ELF-1 (cell line): ENCODE measurements at places on chromosomes 2 and 18.

DNA sequence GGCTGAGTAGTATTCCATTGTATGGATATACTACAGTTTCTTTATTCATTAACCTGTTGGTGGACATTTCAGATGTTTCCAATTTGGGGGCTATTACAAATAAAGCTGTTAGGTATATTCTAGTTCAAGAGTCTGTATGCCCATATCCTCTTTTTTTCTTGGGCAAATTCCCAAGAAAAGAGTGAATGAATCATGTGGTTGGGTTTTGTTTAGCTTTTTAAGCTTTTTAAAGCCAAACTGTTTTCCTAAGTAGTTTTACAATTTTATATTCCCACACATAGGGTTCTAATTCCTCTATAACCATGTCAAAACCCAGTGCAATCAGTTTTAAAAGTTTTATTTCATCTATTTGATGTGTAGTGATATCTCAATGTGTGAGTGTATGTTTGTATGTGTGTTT, 44.9 kb upstream of the BAZ2B start:
- DNase-seq = no peak

GRCh38 chr2:176653479-176654443, 384.5 kb downstream of the MTX2 start:
- peak; percentile 75 for DNase-seq

DNA sequence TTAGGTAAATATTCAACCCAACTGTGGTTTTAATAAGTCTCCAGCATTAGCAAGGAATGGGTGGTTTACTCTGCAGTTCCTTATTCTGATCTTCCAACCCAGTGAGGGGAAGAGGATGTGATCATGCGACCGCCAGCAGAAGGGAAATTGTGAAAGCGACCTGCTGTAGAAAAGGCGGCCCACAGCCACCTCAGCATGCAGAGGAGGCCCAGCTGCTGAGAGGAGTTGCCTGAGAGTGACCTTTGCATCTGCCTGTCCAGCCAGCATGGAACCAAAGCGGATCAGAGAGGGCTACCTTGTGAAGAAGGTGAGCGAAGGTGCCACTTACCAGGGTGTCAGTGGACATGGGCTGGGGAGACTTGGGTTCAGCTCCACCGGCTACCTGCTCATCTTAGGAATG, at the start of gene PLEK:
TSS of gene PLEK (plus strand) at position 196 of the 400 bp plus-strand sequence. CDS start at position 266, 70 bp downstream.
- no peak for DNase-seq

GRCh38 chr2:7037340-7038333, 120.4 kb downstream of the RNF144A start:
- DNase-seq = peak; percentile 73

- DNase-seq = no peak
Measured at GRCh38 chr18:28159055-28159454, 17.9 kb downstream of the CDH2 start.

- no peak for DNase-seq
Measured at GRCh38 chr2:121468936-121469335, 61.7 kb upstream of the RNU4ATAC start.

DNA sequence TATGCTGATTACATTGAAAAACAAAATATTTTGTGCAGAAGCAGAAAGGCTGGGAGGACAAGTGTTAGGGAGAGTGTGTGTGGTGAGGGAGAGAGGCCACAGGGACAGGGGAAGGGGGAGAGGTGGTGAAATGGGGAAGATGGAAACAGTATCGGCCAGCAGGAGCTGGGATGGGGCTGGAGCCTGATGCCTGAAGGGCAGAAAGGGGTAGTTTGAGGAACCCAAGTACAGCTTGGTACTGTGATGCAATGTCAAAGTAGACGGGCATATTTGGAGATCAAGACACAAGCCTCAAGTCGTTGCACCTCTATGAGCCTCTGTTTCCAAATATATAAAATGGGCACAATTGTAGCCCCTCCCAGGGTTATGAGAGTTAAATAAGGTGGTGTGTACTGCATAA, 152.1 kb downstream of the LPIN1 start:
- no peak for DNase-seq

DNA sequence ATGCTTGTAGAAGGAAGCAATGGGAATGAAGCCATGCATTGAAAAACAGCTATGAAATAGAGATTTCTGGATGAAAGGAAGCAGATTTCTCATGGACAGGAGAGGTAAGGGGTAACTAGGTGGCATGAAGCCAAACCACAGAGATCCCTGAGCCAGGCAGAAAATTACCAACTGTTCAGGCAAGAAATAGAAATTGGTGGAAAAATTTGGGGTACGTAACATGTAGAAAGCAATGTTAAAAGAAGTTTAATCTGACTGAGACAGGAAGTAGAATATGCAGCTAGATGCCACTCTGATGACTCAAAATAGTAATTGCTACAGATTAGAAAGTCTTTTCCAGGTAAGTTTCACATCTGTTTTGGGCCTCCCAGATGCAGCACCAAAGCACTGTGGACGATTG, 928.5 kb upstream of the CELF4 start:
- DNase-seq = no peak

DNA sequence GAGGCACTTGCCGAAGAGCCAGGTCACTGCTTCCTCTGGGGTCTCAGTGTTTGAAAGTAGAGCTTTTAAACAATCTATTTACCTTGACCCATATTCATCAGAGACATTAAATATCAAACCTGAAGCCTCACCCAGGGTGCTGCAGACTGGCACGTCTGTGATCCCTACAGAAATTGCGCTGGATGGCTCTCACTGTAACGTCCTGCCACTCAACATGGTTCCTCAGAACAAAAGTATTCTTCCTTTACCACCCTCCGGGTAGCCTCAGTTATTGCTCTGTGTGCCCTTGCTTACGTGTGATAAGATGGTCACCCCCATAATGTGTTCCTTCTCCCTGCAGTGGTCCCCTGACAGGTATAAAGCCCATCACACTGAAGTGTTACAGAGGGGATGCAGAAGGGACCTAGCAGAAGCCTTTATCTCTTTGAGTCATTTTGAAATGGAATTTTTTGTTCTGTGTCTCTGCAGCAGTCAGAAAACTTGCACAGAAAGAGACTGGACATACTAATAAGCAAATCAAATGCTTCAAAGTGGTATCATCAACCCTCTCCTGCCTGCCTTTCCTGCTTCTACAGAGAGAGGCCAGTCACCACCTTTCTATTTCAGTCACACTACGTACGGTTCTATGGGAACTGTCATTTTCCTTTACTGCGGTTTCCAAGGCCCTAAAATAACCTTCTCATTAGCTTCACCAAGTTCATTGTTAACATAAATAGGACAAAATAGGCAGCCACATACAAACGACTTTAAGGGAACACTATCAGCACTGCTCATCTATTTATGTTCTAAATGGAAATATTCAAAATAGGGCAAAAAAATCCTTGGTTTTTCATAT, 86.8 kb downstream of the METTL8 start:
- DNase-seq = no peak

- DNase-seq = no peak
Measured at GRCh38 chr2:188850786-188851185, 123.4 kb upstream of the COL3A1 start.

- peak; percentile 62 for DNase-seq
Measured at GRCh38 chr2:131040661-131041401, 52.4 kb downstream of the FAM168B start.
